ENCODE measurements at places on chromosomes 2 and 18.

DNA sequence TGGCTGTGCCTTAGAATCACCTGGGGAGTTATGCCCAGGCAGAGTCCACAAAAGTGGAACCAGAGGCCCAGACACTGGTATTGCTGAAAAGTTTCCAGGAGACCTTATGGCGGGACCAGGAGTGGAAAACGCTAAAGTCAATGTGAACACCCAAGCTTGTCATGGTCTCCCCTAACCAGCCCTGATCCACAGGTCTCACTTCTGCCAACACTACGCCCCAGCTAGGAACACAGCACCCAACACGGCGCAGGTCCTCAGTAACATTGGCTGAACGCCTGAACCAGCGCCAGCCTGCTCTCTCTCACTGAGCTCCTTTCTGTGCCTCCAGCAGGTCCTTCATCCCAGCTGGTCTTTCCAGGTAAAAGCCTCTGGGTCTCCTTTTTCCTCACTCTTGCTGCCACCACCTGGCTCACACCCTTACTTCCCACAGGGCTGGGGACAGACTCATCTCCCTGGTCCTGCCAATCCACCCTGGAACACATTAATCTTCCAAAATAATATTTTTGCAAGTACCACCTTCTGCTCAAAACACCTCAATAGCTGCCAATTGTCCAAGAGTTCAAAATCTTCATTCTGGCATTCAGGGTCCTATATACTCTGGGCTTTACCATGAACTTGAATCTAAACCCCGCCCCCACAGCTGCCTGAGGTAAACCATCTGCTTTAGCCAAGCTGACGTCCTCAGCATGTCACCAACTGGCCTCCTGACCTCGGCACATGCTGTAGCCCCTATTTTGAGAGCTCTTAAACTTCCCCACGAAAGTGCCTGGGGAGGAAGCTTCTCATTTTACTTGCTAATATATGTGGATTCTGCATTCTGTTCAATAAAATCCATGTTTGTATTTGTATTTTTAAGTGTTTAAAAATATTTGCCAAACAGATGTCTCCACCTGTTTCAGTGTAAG lies 34.6 kb downstream of the ADCY3 start:
- no peak for DNase-seq

DNA sequence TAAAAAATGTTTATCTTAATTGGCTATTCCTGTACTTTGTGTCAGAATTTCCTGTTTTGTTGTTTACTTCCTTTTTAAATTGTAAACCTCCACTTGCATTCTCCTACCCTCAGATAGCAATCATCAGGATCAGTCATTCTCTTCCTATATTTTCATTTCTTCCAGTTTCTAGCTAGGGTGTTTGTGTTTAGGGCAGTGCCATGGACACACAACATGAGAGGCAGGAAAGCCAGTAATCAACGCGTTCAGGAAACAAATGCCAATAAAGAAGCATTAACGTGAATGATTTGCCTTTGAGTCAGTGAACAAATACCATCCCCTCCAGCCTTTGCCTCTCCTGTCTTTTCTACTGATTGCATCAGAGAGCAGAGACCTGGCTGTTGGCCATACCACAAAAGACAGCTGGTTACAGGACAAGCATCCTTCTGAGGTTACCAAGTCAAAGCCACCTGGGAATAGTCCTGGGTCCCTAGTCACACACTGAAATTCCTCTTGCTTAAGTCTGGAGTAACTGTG lies 56.7 kb upstream of the FHL2 start:
- DNase-seq: peak; percentile 95

GRCh38 chr2:74440378-74441169 lies 1.2 kb downstream of the RTKN start:
- peak; percentile 100 for DNase-seq

DNA sequence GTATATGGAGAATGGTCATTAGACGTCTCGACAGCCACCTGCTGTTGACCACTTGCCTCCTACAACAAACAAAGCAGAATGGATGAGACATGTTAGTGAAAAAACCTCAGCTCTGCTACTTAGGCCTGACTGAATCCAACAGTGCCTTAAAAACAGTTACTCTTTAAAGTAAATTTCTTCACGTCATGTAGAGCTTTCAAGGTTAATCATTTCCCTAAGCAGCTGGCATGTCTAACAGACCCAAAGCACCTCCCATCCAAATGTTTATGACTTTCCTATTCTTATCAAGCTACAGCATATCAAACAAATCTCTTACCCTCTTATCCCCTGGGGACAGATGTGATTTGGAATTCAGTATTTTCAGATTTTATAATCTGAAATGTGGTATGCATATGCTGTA lies 75.6 kb upstream of the ITGB6 start:
- no peak for DNase-seq

DNA sequence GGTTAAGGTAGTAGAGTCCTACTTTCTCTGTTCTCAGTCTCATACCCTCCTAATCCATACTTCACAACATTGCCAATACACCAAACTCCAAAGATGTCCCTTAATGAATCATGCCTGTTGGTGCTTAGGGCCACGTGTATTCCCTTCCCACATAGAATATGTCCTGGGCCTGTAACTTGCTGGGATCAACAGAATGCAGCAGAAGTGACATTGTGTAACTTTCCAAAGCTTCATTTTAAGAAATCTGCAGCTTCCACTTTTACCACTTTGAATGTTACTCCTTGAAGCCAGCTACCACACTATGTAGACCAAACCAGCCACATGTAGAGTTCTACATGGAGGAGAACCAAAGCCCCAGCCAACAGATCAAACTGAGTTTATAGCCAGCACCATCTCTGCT lies 58.5 kb upstream of the ARHGAP15 start:
- no peak for DNase-seq

- DNase-seq: no peak
Measured at GRCh38 chr2:162678551-162678950, 160.0 kb downstream of the KCNH7 start.
